ENCODE measurements at places on chromosomes 7 and 10.

- DNase-seq, result no peak
Measured at GRCh38 chr10:89242840-89243568, 8.6 kb downstream of the LIPA start.

DNA sequence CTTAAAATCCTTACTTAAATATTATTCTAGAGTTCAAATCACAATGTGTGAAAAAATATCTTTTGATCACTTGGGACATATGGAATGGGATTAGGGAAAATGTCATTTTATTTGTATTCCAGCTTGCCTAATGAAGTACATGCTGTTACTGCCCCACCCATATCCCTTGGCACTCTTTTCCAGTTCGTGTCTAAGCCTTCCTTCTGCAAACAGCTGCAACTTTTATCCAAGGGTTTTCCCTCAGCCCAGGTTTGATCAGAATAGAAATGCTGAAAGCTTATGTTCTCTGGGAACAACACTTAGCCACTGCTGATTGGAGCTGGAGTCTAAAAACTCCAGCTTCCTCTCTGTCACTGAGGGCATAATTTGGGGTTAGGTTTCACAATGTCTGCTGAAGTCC, 214.1 kb upstream of the FAM3C start:
- DNase-seq, result no peak

- no peak for DNase-seq
Measured at GRCh38 chr7:64877714-64878610, 25.1 kb upstream of the ZNF273 start.

GRCh38 chr10:43350156-43350555, 21.3 kb upstream of the FXYD4 start:
- no peak for DNase-seq

GRCh38 chr7:91683823-91684222, 196.7 kb downstream of the MTERF1 start:
- DNase-seq, result peak; percentile 71

GRCh38 chr10:101272229-101272868, 43.1 kb upstream of the LBX1 start:
- DNase-seq, result peak; percentile 83

- peak; percentile 59 for DNase-seq
Measured at GRCh38 chr7:24419077-24419476, 135.1 kb downstream of the NPY start.

Measured in NCI-H82 (cell line).